GM13977 (cell line): ENCODE measurements at places on chromosomes 6 and 20.
A peak's percentile ranks its signal among the peaks of the same experiment; 100 is the strongest.

- no peak for DNase-seq
Observed at GRCh38 chr6:163634211-163635171, 220.0 kb downstream of the QKI start.

GRCh38 chr6:168415098-168415992 lies 25.6 kb upstream of the SMOC2 start:
- no peak for DNase-seq

- peak; percentile 23 for DNase-seq
Observed at GRCh38 chr6:135438907-135439535, 58.5 kb downstream of the AHI1 start.

DNA sequence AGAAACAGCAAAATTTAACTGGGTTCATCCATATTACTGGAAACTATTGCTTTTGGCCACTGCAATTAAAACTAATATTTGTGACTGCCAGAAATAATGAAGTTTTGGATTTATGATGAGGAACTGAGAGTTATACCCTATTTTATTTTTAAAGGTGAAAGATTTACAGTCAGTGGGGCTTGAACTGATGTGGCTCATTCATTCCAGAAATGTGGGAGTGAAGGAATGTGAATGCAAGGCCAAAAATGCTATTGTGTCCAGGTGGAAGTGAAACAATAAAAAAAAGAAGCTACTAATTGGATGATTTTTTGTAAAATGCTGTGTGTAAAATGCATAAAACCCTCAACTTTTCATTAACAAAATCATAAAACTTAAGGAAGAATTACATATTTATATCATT lies 491.9 kb downstream of the COL12A1 start:
- DNase-seq = no peak

- DNase-seq = no peak
Observed at GRCh38 chr6:35757456-35758123, 18.8 kb upstream of the CLPSL2 start.

- DNase-seq = no peak
Observed at GRCh38 chr20:38789503-38790199, 15.8 kb upstream of the PPP1R16B start.

- no peak for DNase-seq
Observed at GRCh38 chr6:13053006-13053461, 275.3 kb downstream of the TBC1D7 start.

DNA sequence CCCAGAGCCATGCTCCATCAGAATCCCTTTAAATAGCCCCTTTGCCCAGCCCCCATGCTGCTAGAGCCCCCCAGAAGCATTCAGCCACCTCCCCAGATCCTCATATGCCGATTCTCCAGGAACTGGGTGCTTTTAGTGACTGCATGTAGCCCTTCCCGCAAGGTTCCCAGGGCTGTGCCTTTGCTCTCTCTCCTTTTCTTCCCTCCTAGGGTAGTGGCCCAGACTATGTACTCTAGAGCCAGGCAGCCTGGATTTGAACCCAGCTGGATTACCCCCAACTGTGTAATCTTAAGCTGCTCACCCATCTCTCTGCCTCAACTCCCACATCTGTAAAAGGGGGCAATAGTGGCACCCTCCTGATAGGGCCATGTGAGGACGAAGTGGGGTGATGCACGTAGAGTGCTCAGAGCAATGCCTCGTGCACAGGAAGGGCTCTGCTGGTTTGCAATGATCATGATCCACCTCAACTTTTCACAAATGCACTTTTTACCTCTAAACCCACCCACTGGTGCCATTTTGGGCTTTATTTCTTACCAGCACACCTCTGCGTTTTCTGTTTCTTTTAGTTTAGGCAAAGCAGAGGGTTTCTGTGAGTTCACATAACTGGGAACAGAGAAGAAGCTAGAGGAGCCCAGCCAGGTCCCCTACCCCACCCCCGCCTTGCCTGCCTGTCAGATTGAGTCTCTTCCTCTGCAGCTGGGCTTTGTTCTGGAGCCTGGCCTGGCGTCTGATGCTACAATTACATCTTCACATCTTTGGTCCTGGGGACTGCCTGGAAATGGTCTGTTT lies 396.5 kb downstream of the RNGTT start:
- DNase-seq = peak; percentile 62

GRCh38 chr6:106522562-106523250 lies 106.6 kb downstream of the RTN4IP1 start:
- DNase-seq = no peak

DNA sequence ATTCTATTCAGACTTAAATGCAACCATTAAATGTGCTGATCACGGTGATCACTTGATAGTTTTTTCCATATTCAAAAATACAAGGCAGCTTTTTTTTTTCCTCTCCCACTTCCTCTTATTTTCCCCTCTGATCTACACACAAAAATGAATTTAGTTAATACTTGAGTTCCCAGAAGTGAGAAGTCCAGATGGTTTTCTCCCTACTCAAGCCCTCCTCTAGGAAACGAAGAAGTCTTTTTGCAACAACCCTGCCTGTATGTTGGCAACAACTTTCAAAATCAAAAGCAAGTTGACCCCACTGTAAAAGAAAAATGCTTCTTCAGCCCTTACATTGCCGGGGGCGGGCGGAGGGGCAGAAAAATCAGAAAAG lies 24.3 kb downstream of the ARHGAP18 start:
- no peak for DNase-seq

DNA sequence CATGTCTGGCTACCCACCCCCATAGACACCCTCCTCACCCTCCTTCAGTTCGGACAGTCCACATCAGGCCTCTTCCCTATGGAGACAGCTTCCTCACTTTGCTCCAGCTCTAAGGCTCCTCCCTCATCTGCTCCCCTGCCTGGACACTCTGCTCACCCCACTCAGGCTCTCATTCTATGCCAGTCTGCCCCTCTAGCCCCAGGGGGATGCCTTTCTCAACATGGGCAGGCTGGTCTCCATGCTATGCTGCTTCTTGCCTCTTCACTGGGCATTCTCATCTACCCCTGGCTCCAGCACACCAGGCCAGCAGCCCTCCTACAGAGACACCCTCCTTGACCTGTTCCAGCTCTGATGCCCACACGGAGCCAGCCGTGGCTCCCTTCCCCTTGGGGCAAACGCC lies at the start of gene WFDC8:
TSS of gene WFDC8 (minus strand) at position 101 of the 400 bp plus-strand sequence. CDS start at position 64, 37 bp downstream.
- DNase-seq = no peak

DNA sequence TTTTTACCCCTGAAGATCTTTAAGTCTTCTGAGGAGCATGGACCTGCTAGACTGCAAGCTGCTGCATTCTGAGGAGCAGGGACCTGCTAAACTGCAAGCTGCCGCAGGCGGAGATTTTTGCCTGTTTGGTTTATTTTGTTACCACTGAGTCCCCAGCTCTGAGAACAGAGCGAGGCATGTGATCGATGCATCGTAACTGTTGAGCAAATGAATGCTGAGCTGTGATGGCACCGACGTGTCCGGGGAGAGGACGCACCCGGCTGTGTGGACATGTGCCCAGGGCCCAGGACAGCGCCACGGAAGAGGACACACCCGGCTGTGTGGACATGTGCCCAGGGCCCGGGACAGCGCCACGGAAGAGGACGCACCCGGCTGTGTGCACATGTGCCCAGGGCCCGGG lies 24.2 kb downstream of the DNAJC5 start:
- DNase-seq = no peak

- DNase-seq = no peak
Observed at GRCh38 chr20:34049897-34050695, 56.4 kb downstream of the RALY start.

GRCh38 chr20:23121751-23122320 lies 35.7 kb upstream of the CD93 start:
- no peak for DNase-seq

GRCh38 chr6:15481390-15482291 lies 181.2 kb downstream of the DTNBP1 start:
- peak; percentile 76 for DNase-seq

GRCh38 chr20:31846793-31847138 lies 1.4 kb upstream of the FOXS1 start:
- DNase-seq = no peak

DNA sequence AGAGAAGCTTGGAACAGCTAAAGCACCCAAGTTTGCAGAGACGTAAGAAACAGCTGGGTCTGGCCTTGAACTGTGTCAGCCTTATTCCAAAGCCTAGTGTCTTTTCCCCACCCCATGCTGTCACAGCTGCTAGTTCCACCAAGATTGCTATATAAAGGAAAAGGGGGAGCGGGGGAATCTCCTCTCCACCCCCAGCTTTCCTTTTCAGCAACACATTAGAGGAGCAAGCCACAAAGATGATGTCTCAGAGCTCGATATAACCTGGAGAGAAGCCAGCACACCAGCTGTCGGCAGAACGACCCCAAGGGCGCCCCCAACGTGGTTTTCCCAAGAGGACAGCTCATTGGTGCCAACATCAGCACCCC lies 36.5 kb downstream of the ATP9A start:
- no peak for DNase-seq

GRCh38 chr6:128394167-128394566 lies 126.2 kb downstream of the PTPRK start:
- DNase-seq = no peak

GRCh38 chr6:41940759-41941279 lies 789 bp downstream of the CCND3 start:
- DNase-seq = no peak

GRCh38 chr6:9248133-9248532 lies 812.8 kb upstream of the SLC35B3 start:
- DNase-seq = no peak

DNA sequence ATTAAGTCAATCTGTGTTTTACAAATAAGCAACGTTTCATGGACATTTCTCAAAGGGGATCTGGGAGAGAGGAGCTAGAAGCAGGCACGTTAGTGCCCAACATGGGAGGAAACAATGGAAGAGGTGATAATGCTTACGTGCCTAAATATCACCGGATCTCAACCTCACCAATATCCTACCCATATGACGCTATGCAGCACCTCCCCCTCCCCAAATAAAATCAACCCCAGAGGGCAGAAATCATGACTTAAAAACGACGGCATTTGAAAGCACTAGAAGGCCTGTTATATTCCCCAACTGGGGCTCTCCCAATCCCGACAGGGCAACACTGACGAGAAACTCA lies 425 bp downstream of the HBS1L start:
- no peak for DNase-seq

- no peak for DNase-seq
Observed at GRCh38 chr6:2432292-2432691, 186.9 kb upstream of the GMDS start.

DNA sequence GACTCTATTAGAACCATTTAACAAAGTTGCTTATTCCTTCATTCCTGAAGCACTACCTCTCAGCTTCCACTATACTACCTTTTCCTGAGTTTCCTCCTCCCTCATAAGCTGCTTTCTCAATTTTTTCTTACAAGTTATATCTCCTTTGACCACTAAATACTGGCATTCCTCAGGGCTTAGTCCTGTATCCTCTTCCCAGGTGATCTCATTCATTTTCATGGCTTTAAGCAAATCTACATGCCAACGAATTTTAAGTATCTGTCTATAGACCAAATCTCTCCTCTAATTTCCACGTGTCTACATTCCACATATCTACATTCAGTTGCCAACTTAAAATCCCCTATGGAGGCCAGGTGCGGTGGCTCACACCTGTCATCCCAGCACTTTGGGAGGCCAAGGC lies 134.7 kb downstream of the BTBD9 start:
- no peak for DNase-seq

- DNase-seq = no peak
Observed at GRCh38 chr6:88626460-88626859, 337.0 kb downstream of the RNGTT start.

DNA sequence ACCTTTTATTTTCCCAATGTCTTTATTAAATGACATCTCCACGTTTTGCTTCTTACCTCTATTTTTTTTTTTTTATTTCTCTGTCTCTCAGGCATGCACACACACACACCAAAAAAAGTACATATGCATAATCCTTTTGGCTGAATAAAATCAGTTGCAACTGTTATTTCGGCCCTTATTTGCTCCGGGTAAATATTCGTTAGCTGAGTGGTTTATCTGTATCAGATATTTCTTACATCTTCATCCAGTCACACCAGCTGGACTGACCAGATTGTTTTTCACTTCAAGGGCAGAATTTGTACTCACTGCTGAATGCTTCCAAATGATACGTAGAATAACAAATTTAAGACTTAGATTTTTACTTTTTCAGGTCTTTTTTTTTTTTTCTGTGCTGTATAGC lies 45.5 kb downstream of the PTPN1 start:
- DNase-seq = no peak

- no peak for DNase-seq
Observed at GRCh38 chr20:63456429-63457284, 15.8 kb downstream of the KCNQ2 start.

DNA sequence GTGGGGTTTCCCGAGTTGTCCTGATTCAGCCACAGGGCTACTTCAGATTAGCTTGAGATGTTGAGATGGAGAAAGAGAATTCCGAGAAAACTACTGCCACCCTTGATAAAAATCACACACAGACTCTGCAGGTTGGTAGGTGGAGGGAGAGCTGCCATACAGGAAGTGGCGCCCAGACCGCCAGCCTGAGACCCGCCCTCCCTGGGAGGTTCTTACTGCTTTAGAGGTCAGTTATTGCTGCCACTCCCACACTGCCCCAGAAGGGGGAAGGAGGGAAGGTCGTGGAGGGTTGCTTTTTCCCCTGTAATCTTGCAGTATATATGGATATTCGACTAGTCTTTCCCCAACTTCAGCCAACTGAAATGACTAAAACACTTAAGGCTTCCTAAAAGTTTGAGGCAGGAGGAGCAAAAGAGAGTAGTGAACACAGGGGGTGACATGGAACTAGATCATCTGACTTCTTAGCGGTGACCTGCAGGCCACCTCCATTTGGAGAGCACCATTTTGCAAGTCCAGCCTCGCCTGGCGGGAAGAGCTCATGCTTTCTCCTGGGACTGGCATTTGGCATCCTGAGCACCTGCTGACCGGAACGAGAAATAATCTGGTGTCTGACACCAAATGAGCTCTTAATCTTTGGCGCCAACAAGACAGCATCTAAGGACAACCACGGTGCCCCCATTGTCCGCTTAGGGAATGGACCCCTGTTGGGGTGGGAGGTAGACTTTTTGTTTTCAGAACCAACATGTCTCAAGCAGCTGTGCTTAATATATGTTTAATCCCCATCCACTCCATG lies 35.7 kb upstream of the SLC22A1 start:
- no peak for DNase-seq

DNA sequence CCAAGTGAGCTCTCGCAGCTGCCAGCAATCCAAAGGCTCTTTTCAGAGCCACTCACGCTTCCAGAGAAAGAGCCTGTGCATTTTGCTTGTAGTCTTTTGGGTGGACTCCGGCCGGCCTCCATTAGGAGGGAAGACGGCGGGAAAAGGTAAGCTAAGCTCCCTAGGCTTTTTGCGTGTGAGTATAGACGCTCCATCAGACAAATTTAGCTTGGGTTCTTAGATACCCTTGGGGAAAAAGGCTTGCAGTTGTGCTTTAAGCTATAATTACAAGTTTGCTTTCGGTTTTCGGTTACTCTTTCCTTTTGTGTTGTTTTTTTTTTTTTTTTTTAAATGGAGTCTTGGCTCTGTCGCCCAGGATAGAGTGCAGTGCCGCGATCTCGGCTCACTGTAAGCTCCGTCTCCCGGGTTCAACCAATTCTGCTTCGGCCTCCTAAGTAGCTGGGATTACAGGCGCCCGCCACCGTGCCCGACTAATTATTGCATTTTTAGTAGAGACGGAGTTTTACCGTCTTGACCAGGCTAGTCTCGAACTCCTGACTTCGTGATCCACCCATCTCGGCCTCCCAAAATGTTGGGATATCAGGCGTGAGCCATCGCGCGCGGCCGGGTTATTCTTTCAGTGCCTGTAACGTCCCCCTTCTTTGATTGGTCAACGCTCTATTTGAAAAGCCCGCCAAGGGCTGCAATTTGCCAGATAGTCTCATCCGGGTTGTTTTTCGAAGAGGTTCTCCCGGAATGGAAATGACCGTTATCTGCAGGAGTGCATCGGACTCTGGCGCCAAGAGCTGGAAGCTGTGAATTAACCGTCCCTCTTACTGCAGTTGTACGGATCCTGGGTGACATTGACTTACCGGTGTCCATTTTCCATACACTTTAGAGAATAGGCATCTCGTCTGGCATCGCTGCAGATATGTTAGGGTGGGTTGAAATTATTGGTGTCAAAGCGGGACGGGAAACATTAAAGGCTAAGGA lies 18.1 kb downstream of the OR2B2 start:
- peak; percentile 58 for DNase-seq
